ENCODE measurements at places on chromosomes 1 and 21. TPM values are rescaled to one million over a fixed set of nuclear protein-coding genes. Genes with fewer than 3 reads are reported as not detected.

The TEDDM1 gene
- total RNA-seq, result not detected

GRCh38 chr1:230487773-230488428 lies 61.8 kb upstream of the PGBD5 start:
- no peak for DNase-seq

GRCh38 chr1:54977533-54978297 lies 2.7 kb upstream of the TMEM61 start:
- DNase-seq, result no peak

DNA sequence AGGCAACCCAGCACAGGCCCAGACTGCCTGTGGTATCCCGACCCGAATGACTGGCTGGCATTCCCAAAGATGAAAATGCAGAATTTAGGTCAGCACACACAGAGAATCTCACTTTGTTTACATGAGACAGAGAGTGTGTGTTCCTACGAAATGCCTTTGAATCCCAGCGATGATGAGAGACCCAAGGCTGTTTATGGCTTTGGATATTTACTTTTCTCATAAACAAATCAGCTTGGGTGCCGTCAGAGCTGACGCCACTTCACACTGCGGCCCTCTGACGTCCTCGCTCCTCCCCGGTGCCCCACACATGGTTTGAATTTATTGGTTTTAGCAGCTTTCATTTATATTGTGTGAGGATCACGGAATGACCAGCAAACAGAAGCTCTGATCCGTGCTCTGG lies 18.7 kb downstream of the TRABD2B start:
- DNase-seq, result peak; percentile 73

- no peak for DNase-seq
Measured at GRCh38 chr1:157113106-157113505, 13.5 kb upstream of the ETV3L start.

GRCh38 chr1:2853711-2854110 lies 52.2 kb upstream of the TTC34 start:
- no peak for DNase-seq
